ENCODE measurements at places on chromosomes 11 and 22.

- no peak for DNase-seq
- H3K4me3 ChIP-seq: no peak overlapping the region
- H3K36me3 ChIP-seq: no peaks in the 10 kb centered on the region
- no peak overlapping the region for H3K27ac ChIP-seq
- no peaks in the 10 kb centered on the region for H3K4me1 ChIP-seq
Observed at GRCh38 chr11:124608147-124608546, 3.1 kb upstream of the PANX3 start.

- no peaks in the 10 kb centered on the region for H3K27me3 ChIP-seq
- H3K4me3 ChIP-seq: no peak overlapping the region
- no peaks in the 10 kb centered on the region for H3K36me3 ChIP-seq
- no peak overlapping the region for H3K27ac ChIP-seq
- no peak for DNase-seq
Observed at GRCh38 chr11:80844110-80844819, 1403.4 kb upstream of the TENM4 start.

DNA sequence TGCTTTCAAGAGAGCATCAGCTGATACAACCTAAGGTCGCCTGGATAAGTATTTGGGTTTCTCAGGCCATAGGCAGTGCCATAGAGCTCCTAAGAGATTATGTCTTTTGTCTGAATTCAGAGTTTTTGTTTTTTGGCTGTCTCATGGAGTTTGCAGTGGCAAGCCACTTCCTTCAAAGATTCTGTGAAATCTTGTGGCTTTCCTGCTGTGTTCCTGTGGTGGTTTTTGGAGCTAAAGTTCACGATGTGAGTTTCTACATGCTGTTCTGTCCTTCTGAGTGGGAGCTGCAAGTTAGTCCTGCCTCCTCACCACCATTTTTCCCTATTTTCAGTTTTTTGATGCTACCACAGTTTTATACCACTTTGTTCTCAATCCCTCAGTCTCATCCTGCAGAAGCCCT is 111.4 kb downstream of the COMMD9 start:
- DNase-seq: no peak
- peaks cover 6% of the 10 kb centered on the region for H3K4me1 ChIP-seq
- H3K4me3 ChIP-seq: no peak overlapping the region
- no peak overlapping the region for H3K27ac ChIP-seq

- H3K4me3 ChIP-seq: no peak overlapping the region
- DNase-seq: peak; percentile 44
- H3K27ac ChIP-seq: no peak overlapping the region
- H3K4me1 ChIP-seq: no peaks in the 10 kb centered on the region
Observed at GRCh38 chr11:5476186-5476819, 12.2 kb upstream of the OR52D1 start.

DNA sequence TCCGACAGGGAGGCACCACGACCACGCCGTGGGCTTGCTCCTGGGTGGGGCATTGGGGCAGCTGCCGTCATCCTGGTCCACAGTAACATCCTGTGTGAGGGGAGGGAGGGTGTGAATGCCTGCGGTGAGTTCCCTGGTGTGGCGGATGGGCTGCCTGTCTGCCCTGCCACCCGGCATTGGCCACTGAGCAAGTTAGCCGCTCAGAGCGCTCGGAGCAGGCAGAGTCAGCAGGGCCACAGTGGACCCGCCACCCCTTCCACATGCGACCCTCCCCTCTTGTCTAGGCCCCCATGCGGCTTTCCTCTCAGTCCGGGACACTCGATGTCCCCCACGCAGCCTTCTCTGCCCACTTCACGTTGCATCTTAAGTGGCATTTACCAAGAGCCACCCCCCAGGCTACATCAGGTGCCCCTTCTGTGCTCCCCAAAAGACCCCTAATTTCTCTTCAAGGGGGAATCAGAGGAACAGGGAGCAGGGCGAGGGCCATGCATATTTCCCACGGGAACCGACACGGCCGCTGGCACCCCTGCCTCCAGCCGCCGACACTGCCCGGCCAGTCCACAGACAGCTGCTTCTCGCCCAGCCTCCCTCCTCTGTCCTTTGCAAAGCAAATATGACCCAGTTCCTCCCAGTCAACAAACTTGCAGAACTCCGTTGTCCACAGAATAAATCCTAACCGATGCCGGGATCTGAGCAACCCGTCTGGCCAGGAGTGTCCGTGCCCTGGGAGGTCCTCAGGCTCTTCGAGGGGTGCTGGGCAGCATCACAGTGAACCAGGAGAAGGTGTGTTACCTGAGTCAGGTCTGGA is 1482.1 kb downstream of the TBC1D22A start:
- H3K4me3 ChIP-seq: no peak overlapping the region
- no peak for DNase-seq
- H3K4me1 ChIP-seq: peaks cover 11% of the 10 kb centered on the region
- no peak overlapping the region for H3K27ac ChIP-seq
- no peaks in the 10 kb centered on the region for H3K36me3 ChIP-seq

DNA sequence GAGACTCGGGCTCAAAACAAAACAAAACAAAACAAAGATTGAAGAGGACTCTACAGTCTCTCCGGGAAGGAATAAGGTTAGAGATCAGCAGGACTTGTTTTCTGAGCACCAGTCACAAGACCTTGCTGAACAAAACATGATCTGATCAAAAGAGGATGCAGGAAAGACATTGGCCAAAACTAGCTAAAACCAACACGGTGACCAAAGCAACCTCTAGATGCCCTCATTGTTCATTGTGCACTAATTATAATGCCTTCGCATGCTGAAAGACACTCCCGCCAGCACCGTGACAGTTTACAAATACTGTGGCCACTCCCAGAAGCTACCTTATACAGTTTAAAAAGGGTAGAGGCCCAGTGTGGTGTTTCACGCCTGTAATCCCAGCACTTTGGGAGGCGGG is 15.7 kb upstream of the CHKA start:
- no peaks in the 10 kb centered on the region for H3K27me3 ChIP-seq
- DNase-seq: no peak
- H3K4me3 ChIP-seq: no peak overlapping the region
- no peaks in the 10 kb centered on the region for H3K4me1 ChIP-seq

- no peaks in the 10 kb centered on the region for H3K4me1 ChIP-seq
- no peak overlapping the region for H3K4me3 ChIP-seq
- no peaks in the 10 kb centered on the region for H3K36me3 ChIP-seq
- DNase-seq: no peak
Observed at GRCh38 chr11:91497847-91498246, 726.8 kb upstream of the FAT3 start.

- H3K4me1 ChIP-seq: peaks cover 20% of the 10 kb centered on the region
- peaks cover 66% of the 10 kb centered on the region for H3K27me3 ChIP-seq
- H3K27ac ChIP-seq: no peak overlapping the region
- H3K4me3 ChIP-seq: peak overlapping the region; percentile 77
Observed at GRCh38 chr22:29073618-29074275, 912 bp downstream of the KREMEN1 start.

DNA sequence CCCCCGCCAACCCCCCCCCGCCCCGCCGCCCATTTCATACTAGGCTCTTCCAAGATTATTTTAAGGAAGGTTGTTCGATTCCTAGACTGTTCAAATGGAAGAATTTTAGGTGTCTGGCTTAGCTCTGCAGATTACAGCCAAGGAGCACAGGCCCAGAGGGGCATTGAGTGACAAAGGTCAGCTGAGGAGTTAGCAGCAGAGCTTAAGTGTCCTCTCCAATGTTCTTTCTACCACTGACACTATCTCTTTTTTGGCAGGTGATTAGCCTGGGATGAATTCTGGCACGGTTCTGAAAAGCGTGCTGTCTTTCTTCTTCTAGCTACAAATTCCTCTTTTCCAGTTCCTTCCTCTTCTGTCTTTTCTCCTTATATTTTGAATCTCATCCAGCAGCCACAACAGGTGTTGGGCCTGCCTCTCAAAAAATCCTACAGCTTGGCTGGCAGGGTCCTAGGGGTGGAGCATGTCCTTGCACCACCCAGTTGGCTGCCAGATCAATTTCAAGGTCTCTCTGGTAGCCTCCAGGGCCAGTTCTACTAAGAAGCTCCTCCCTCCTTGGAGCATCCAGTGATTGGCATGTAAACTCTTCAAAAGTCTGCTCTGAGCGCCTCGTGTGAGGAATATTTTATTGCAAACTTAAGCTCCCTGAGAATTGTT is 23.0 kb downstream of the KCNE3 start:
- no peak overlapping the region for H3K27ac ChIP-seq
- H3K4me1 ChIP-seq: no peaks in the 10 kb centered on the region
- no peak for DNase-seq
- no peak overlapping the region for H3K4me3 ChIP-seq
- H3K36me3 ChIP-seq: no peaks in the 10 kb centered on the region

GRCh38 chr11:60455531-60456042 is at the start of gene MS4A1:
MS4A1 (plus strand) TSS chr11:60455847; CDS start chr11:60462375, 6,528 bp downstream.
- no peaks in the 10 kb centered on the region for H3K36me3 ChIP-seq
- H3K4me1 ChIP-seq: no peaks in the 10 kb centered on the region
- H3K27me3 ChIP-seq: peaks cover 22% of the 10 kb centered on the region
- H3K4me3 ChIP-seq: no peak within 1 kb of the TSS
- H3K27ac ChIP-seq: no peak within 1 kb of the TSS

DNA sequence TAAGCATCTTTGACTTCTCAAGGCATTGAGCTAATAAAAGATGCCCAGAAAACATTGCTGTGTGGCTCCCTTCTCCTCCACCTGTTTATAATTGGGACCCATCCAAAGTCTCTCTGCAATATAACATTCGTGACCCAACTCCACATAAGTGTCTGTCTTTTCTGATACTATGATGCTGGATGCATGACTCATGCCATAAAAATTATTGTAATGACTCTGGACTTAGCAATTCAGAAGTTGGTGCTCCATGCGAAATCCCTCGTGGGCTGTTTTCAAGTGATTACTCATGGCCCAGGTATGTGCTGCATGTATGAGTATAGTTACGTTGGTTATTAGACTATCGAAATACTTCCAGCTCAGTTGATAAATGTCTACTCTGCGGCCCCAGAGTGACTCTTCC is 11.7 kb downstream of the FJX1 start:
- peaks cover 20% of the 10 kb centered on the region for H3K4me1 ChIP-seq
- no peak overlapping the region for H3K4me3 ChIP-seq
- H3K27me3 ChIP-seq: peaks cover 3% of the 10 kb centered on the region
- DNase-seq: no peak
- H3K27ac ChIP-seq: no peak overlapping the region

DNA sequence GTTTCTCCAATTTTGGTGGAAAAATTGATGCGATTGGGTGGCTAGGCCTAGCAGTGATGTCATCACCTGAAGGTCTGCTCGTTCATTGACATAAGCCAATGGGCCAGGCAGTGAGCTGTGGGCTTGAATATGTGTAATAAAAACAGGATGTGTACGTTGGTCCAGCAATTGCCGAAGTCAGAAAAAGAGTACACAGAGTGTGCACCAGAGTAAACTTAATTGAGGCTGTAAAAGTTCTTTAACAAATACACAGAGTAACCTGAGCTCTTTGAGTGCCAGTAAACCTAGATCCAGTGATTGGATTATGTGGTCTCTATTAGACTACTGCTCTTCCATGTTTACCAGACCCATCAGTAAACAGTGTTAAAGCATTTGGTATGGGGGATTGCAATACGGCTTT is 13.0 kb upstream of the GLYATL1 start:
- H3K27me3 ChIP-seq: peaks cover 5% of the 10 kb centered on the region
- no peak overlapping the region for H3K27ac ChIP-seq
- DNase-seq: no peak

DNA sequence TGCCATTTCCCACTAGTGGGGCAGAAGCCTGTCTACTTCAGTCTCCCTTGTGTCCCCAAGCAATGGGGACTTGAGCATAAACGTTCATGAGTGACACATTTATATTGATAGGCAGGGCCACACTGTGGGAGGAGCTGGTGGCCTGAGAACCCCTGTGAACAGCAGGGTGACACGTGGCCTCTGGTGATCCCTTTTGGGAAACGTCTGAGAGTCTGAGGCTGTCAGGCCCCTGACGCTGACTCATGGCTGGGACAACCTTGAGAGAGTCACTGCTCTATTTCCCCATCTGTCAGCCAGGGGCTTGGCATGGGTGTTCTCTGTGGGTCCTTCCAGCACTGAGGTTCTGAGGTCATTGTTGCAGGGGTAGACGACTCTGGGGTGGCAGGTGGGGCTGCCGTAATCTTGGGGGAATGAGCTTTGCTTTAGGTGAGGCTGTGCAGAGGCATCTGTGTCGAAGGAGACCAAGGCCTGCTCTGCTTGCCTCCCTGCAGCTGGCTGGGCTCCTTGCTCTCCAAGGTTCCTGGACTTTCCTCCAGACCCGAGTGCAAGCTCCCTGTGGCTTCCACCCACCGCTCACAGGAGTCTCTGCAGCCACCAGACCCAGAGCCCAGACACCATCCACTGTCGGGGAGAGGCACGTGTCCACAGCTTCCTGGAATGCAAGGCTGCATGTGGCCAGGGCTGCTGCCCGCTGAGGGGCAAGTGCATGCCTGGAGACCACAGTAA is 54.7 kb downstream of the SMIM38 start:
- no peak overlapping the region for H3K27ac ChIP-seq
- H3K27me3 ChIP-seq: peaks cover 3% of the 10 kb centered on the region
- peaks cover 2% of the 10 kb centered on the region for H3K36me3 ChIP-seq
- no peak overlapping the region for H3K4me3 ChIP-seq
- H3K4me1 ChIP-seq: peaks cover 33% of the 10 kb centered on the region
- DNase-seq: no peak

DNA sequence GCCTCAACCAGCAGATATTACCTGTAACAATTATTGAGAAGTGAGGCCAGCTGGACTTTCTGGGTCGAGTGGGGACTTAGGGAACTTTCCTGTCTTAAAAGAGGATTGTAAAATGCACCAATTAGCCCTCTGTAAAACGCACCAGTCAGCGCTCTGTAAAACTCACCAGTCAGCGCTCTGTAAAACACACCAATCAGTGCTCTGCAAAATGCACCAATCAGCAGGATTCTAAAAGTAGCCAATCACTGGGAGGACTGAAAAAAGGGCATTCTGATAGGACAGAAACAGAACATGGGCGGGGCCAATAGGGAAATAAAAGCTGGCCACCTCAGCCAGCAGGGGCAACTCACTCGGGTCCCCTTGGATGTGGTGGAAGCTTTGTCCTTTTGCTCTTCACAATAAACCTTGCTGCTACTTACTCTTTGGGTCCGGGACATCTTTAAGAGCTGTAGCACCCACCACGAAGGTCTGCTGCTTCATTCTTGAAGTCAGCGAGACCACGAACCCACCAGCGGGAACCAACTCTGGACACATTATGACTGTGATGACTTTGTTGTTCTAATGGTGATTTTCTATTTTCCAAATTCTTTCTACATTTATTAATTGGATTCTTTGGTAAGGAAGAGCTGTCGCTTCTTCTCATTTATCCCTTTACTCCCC is 40.2 kb upstream of the FGF3 start:
- DNase-seq: no peak
- no peaks in the 10 kb centered on the region for H3K36me3 ChIP-seq
- H3K4me3 ChIP-seq: no peak overlapping the region
- no peak overlapping the region for H3K27ac ChIP-seq
- peaks cover 81% of the 10 kb centered on the region for H3K27me3 ChIP-seq
- peaks cover 14% of the 10 kb centered on the region for H3K4me1 ChIP-seq

Measured in neural crest cell (in vitro differentiated cells).